Endothelial cell (in vitro differentiated cells): ENCODE measurements at places on chromosomes 12 and 14.
A peak's percentile ranks its signal among the peaks of the same experiment; 100 is the strongest.

GRCh38 chr14:105746124-105746514 is 219.7 kb downstream of the TMEM121 start:
- DNase-seq: no peak

- DNase-seq: no peak
Measured at GRCh38 chr12:109763201-109763841, 49.7 kb downstream of the FAM222A start.

DNA sequence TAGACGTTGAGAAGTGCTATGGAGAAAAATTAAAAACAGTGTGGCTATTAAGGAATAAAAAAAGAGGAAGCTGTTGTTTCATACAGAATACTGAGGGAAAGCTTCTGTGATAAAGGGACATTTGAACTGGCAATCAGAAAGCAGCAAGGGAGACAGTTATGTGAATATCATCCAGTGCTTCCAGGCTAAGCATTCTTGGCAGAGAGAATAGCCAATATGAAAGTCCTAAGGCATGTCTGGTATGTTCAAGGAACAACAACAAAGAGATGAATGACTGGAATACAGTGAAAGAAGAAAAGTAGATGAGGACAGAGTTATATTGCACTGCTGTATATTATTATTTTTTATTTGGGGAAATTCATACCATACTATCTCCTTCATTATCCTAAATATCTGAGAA is 23.9 kb downstream of the SCAF11 start:
- DNase-seq: no peak

GRCh38 chr14:35866595-35867279 is 40.6 kb downstream of the BRMS1L start:
- no peak for DNase-seq

DNA sequence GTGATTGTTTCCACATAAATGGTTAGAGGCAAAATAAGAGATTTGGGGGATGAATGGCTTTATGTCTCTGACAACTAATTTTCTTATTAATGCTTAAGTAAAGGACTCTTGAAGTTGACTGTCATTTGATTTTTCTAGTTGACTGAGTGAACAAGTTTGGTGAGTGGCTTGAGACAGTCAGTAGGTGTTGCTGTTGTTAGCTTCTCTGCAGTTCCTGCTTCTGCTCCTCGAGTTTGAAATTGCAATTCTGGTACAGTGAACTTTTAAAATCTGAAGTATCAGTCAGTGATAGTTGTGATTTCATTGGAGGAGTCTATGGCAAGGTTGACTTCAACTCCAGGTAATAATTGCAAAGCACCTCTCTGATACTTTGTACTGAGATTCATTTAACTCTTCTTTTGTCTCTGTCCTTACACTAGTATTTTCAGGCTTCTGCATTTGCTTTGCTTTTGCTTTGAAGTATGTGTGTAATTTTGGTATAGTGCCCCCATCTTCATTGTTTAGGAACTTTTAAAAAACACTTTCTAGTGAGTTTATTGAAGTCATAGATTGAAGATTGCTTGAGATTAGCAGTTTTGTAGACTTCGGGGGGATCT is 415.5 kb downstream of the PCNX1 start:
- DNase-seq: no peak

- DNase-seq: no peak
Measured at GRCh38 chr14:95273001-95273978, 46.4 kb downstream of the CLMN start.

GRCh38 chr12:63090716-63091115 is 60.3 kb downstream of the AVPR1A start:
- no peak for DNase-seq

DNA sequence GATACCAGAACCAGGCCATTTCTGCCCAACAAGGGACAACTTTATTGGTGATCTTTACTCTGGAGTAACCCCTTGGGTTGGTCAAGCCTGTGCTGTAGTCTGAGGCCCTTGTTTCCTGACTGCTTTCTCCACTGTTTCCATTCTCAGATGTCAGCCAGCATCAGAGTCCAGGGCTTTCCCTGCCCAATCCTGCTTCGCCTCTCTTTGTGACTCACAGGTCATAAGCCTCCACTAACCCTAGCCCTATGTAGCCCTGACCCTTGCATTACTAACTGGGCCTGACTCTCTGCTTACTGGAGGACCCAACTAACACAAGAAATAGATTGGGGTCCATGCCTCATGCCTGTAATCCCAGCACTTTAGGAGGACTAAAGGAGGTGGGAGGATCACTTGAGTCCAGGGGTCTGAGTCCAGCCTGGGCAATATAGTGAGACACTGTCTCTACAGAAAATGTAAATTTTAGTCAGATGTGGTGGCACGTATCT is 8.6 kb upstream of the SNRNP35 start:
- DNase-seq: no peak

- no peak for DNase-seq
Measured at GRCh38 chr12:99745121-99745520, 97.6 kb downstream of the GARIN6 start.

DNA sequence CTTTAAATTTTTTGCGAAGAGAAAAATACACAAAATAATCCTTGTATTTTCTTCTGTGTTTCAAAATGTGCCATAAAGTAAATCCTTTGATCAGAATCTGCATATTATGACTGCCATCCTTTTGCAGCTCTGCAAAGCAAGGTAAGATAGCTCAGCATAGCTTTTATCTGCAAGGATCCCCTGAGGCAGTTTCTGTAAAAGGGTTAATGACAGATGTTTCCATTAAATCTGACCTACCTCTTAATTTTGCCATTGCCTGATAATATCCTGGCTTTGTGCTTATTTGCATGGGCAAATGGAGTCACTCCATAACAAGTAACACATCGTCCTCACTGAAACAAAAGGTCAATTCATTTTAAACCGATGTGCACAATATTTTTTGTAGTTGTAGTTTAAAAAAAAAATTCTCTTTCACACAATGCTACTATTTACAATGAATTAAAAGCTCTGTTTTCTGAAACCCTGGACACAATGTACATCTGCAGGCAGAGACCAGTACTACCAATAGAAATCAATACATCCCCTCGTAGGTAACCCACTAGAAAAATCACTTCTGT is 108.5 kb upstream of the SOX5 start:
- DNase-seq: no peak

- no peak for DNase-seq
Measured at GRCh38 chr12:91044586-91044985, 13.2 kb downstream of the KERA start.

DNA sequence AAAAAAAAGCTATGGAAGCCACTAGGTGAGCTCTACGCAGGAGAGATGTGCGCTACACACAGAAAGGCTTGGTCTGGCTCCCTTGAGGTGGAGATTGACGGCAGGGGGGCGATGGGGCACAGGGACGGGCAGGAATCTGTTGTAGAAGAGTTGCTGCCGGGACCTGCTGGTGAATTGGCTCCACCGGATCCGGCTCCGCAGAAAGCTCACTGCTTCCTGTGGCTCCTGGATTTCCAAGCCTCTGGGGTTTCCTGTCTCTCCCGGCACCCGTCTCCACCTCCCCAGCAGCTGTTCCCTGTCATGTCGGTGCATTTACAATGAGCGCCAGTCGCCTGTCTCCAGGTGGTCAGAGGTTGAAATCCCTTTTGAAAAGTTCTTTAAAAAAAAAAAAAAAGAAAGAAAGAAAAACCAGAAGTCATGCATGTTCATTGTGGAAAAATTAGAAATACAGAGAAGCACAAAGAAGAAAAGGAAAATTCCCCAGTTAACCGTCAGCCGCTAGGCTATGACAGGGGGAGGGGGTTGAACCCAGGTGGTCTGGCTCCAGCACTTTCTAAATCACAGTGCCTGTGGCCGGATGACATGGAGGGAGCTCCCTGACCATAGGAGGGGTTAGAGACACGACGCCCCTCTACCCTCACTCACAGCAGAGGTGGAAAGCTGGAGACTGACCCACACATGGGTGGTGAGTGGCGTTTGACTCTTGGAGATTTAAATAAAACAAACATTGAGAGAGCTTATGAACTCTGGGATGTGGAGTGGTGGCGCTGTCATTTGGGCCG is 20.8 kb downstream of the FAM222A start:
- DNase-seq: peak; percentile 68

GRCh38 chr14:103141117-103141796 is 18.0 kb downstream of the TNFAIP2 start:
- DNase-seq: peak; percentile 69

DNA sequence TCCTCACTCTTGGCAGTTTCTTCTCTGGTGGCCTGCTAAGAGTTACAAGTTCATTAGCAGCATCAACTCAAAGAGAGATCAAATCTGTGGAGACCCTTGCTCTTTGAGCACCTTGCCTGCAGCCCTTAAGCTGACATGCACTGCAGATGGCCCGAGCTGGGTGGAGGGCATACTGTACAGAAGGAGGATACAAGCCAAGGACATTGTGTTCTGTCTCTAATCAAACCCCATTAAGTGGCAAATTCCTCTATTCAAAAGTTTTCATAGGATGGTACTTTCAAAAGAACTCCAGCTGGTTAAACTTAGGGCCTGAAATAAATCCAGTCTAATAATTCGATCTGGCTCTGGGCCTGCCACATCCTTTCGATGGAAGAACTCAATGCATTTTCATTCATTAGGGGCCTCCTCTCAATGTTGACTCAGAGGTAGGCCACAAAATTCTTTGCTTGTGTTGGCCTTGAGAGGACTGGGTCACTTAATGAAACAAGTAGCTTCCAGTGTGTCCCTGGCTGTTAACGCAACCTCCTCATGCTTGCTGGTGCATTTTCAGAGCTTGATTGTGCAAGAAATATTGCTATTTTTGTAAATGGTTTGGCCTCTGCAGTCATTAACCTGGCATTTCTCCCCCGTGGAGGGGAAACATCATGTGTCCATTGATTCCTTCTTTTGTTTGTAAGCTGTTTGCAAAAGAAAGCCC is 318.2 kb downstream of the NUAK1 start:
- no peak for DNase-seq

- no peak for DNase-seq
Measured at GRCh38 chr14:21771671-21772070, 98.1 kb upstream of the OR4E1 start.

GRCh38 chr12:56431850-56432249 is 17.4 kb downstream of the TIMELESS start:
- DNase-seq: no peak

GRCh38 chr12:113145720-113146551 is 3.6 kb upstream of the CFAP73 start:
- DNase-seq: no peak

- DNase-seq: no peak
Measured at GRCh38 chr12:13094367-13094766, 9.1 kb downstream of the GSG1 start.

DNA sequence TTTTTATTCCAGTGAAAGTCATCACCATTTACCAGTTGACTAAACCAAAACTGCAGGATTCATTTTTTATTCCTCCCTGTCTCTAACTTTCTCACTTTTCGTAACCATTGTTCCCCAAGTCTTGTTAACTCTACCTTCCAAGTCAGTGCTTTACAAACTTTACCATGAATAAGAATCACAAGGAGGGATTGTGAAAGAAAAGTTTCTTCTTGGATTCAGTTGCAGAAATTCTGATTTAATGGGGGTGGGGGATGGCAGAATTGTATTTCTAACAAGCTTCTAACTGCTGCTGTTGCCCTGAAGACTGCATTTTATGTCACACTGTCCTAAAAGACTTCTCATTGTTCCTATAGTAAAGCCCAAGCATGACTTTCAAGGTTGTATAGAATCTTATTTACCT is 5.0 kb upstream of the RAB21 start:
- no peak for DNase-seq

GRCh38 chr14:64702493-64703394 is 1.5 kb upstream of the PLEKHG3 start:
- DNase-seq: peak; percentile 41

DNA sequence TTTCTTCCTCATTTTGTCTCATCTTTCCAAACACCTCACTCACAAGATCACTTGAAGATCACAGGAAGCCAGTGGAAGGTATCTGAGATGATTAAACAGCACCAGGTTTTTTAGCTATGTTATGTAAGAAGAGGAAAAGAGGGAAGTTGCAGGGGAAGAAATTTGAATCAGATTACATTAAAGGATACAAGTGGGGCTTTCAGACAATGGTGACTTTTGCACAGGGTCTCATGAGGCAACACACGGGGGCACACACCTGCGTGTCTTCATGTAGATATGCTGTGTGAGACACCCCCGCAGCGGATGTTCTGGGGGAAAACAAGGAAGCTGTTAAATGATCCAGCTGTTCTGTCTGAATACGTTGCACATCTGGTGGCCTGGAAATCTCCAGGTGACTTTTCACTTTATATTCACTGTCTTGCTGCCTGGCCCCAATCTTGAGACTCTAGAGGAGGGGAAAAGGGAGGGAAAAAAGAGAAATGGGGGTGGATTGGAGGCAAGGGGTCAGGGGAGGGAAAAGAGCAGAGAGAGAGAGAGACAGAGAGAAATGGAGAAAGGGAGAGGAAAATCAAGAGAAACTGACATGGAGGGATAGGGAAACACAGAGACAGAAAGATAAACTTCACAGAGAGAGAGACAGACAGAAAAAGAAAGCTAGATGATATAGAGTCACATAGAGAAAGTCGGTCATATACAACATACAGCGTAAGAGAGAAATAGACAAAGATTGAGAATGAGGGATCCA is 36.3 kb upstream of the PPP1CC start:
- no peak for DNase-seq

GRCh38 chr12:64500394-64500793 is 48.5 kb downstream of the TBK1 start:
- DNase-seq: no peak

GRCh38 chr12:57211791-57212700 is 4.5 kb upstream of the NXPH4 start:
- no peak for DNase-seq

DNA sequence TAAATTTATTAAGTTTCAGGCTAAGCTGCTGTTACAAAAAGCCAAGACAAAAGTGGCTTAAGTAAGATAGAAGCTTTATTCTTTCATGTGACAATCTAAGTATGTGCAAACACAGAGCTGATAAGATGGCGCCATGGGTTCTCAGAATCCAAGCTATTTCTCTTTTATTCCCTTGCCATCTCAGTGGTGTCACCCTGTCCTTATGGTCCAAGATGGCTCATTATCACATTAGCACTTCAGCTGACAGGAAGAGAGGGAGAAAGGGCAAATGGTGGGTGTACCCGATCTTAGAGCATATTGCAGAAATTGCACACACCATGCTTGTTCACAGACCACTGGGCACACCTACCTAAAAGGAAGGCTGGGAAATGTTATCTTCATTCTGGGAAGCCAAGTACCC is 211.7 kb downstream of the TMTC2 start:
- DNase-seq: no peak

- DNase-seq: no peak
Measured at GRCh38 chr12:19778172-19778571, 338.9 kb downstream of the AEBP2 start.
